ENCODE measurements at places on chromosomes 3 and 15. TPM values are rescaled to one million over a fixed set of nuclear protein-coding genes. Genes with fewer than 3 reads are reported as not detected.

- DNase-seq: no peak
- H3K36me3 ChIP-seq: no peaks in the 10 kb centered on the region
- H3K27ac ChIP-seq: peak overlapping the region; percentile 87
- H3K27me3 ChIP-seq: no peaks in the 10 kb centered on the region
- no peak overlapping the region for H3K4me3 ChIP-seq
- H3K4me1 ChIP-seq: peaks cover 47% of the 10 kb centered on the region
Measured at GRCh38 chr3:12445523-12446240, 38.6 kb upstream of the TSEN2 start.

- H3K36me3 ChIP-seq: peaks cover 1% of the 10 kb centered on the region
- peaks cover 4% of the 10 kb centered on the region for H3K27me3 ChIP-seq
- DNase-seq: no peak
- H3K4me1 ChIP-seq: peaks cover 12% of the 10 kb centered on the region
- peak overlapping the region; percentile 84 for H3K4me3 ChIP-seq
- peak overlapping the region; percentile 82 for H3K27ac ChIP-seq
Measured at GRCh38 chr3:196632046-196632751, 7.3 kb upstream of the NRROS start.

DNA sequence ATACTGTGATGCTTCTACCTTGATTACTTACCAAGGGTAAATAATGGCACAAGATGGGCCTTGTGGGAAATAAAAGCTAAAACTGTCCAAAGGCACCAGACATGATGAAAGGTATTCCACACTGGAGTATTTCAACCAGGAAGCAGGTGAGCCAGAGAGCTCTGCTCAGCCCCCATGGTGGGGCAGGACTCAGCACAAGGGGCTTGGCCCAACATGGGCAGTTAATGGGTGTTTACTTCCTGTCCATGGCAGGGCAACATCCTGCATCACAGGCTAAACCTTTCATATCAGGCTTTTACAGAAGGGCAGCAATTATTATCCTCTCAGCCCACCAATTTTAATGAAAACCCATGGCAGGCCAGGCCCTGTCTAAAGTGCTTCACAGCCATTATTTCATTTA is 38.2 kb downstream of the MAGI1 start:
- H3K27me3 ChIP-seq: no peaks in the 10 kb centered on the region
- DNase-seq: no peak
- no peaks in the 10 kb centered on the region for H3K36me3 ChIP-seq
- peaks cover 25% of the 10 kb centered on the region for H3K4me1 ChIP-seq
- no peak overlapping the region for H3K27ac ChIP-seq
- H3K4me3 ChIP-seq: no peak overlapping the region

DNA sequence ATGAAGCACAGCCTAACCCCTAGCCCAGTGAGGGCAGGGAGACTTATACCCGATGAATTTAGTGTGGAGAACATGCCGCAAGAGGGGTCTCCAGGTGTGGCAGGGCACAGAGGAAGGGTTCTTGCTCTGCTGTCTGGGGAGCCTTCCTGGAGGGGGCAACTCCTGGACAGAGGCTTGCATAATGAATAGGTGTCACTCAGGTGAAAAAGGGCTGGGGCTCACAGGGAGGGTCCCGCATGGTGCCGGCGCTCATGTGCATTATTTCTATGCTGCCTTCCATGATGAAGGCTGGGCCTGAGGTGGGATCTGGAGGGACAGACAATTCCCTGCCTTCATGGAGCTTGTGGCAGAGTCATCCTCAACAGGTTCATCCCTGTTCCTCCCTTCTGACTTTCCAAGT is 51.5 kb downstream of the ITGA11 start:
- peaks cover 59% of the 10 kb centered on the region for H3K36me3 ChIP-seq
- H3K4me1 ChIP-seq: peaks cover 91% of the 10 kb centered on the region
- no peaks in the 10 kb centered on the region for H3K27me3 ChIP-seq
- no peak overlapping the region for H3K4me3 ChIP-seq

Gene CCDC39
- total RNA-seq: not detected

Measured in chondrocyte (in vitro differentiated cells).